ENCODE measurements at places on chromosomes 16 and 17.

GRCh38 chr17:7856011-7856810 lies 1.1 kb downstream of the NAA38 start:
- DNase-seq: peak; percentile 50

GRCh38 chr16:535446-536405 lies 8.2 kb downstream of the CAPN15 start:
- DNase-seq: no peak

DNA sequence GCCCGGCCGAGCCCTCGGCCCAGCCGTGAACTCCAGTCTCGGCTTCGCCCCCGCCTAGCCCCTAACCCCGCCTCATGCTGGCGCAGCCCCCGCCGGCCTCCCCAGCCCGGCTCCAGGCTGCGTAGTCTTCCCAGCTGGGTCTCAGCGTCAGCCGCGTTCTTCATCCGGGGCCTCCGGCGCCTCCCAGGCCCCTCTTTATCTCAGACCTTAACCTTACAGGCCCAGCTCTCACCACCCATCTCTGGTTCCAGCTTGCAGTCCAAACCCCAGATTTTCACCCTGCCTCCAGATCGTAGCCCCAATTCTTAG lies at the start of gene PROCA1:
Gene PROCA1 (minus strand): TSS at position 166 of the 309 bp plus-strand sequence. CDS start 228 bp downstream, outside the sequence.
- DNase-seq: no peak

GRCh38 chr17:72693151-72693878 lies 399.2 kb downstream of the SLC39A11 start:
- DNase-seq: no peak

DNA sequence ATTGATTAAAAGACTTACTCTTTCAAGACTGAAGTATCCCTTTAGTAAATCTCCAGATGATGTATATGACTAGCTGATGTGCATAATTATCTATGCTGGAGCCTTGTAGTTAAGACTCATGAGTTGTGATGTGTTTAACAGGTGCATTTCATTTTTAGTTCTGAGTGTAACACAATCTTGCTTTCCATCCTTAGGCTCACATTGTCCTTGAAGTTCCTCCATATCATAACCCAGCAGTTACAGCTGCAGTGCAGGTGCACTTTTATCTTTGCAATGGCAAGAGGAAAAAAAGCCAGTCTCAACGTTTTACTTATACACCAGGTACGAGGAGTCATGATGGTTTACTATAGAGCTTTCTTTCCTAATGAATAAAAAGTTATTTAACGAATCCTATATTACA lies 52.9 kb downstream of the ESRP2 start:
- DNase-seq: no peak

Data from activated CD4-positive, alpha-beta T cell treated with anti-CD3 and anti-CD28 coated beads for 4 hours (primary cell).